D341Med (cell line): ENCODE measurements at places on chromosomes 7 and 10.

- no peak for DNase-seq
These were observed 5.2 kb downstream of the LGI1 start for GRCh38 chr10:93762979-93763391.

DNA sequence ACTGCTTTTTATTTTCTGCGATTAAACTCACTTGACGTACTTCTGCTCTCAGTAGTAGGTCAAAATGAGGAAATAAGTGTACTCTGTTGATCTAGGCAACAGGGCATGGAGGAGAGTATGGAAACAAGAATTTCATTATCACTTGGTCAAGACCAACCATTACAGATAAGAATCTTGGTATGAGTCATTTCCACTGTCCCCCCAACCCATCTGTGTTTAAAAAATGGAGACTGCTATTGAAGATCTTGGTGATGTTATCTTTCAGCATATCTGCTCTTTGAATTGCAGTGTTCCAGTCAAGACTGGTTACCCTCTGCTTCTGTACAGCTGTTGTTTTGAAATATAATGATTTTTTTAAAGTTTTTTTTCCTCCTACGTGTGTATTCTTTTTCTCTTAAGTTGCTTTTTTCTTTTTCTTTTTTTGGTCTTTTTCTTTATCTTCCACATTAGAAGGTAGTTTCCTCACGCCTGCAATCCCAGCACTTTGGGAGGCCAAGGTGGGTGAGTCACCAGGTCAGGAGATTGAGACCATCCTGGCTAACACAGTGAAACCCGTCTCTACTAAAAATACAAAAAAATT lies 11.7 kb downstream of the STAM start:
- DNase-seq: no peak

DNA sequence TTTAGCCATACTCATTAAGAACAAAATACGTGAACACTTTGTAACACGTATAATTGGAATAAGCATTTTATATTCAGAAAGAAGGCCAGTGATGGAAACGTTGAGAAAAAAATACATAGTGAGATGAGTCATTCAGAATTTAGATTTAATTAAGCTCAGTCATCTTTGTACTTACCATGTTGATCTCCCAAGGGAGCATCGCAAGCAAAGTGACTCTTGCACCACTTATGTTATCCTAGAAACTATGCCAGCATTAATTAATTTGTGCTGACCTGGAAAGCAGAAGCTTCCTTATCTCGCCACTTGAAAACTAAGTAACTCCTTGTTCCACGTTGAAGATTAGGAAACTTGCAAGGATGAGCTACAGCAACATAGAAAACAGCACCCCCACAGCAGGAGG lies 9.7 kb upstream of the MPP7 start:
- no peak for DNase-seq

- DNase-seq: no peak
These were observed 22.2 kb upstream of the AKR1E2 start for GRCh38 chr10:4803822-4804221.

DNA sequence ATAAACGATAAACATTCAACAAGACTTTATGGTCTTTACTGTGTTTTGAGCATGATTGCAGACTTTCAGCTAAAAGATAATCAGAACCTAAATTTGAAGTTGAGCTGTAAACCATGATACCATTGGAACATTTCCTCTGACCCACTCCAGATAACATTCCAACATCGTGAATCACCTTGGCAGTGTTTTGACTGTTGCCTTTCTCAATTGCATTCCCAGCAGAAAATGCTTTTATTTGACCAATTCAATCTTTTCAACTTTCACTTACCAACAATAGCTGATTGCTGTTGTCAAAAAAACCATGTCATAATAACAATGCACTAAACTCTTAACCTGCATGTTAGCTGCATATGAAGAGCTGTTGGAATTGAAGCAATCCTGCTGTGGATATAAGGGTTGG lies 165.5 kb downstream of the MDFIC start:
- no peak for DNase-seq

- DNase-seq: no peak
These were observed 115.7 kb upstream of the NANOS1 start for GRCh38 chr10:118913825-118914224.

GRCh38 chr7:120441850-120442249 lies 168.9 kb downstream of the KCND2 start:
- no peak for DNase-seq

GRCh38 chr7:6651851-6652445 lies 14.8 kb downstream of the ZNF316 start:
- DNase-seq: peak; percentile 26

GRCh38 chr7:135772639-135773222 lies 24.1 kb upstream of the FAM180A start:
- no peak for DNase-seq

DNA sequence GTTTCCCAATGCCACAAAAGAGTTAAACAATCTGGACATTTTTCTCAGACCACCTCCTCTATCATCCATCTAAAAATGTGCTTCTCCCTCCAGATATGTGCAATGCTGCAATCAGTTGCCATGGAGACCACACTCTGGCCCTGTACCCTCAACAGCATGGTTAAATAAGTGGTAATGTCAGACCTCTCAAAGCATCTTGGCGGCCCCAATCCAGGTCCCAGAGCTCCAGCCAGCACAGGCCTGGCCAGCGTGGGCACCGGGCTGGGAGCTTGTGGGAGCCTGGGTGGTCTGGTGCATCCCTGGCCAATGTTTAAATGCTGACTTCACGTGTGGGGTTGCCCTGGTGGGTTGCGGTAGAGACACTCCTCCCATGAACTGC lies 362.9 kb upstream of the ZNF32 start:
- no peak for DNase-seq

DNA sequence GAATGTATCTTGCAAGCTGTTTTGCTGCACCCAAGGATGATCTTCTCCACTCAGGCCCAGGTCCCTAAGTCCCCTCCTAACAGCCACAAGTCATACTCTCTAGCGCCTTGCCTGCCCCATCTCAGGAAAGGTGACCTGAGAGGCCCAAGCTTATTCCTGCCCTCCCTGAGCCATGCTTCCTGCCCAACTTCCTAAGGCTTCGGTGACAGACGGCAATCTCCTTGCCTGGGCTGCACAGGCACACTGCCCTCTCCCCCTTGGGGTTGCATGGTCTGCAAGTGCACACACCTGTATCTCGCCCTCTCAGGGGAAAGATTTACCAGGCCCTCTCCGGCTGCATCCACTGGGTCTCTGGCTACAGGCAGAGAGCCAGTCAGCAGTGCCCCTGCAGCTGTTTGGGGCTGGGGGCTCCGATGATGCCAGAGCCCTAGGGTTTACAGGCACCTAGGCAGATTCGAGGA lies 771 bp upstream of the ADIRF start:
- DNase-seq: no peak

DNA sequence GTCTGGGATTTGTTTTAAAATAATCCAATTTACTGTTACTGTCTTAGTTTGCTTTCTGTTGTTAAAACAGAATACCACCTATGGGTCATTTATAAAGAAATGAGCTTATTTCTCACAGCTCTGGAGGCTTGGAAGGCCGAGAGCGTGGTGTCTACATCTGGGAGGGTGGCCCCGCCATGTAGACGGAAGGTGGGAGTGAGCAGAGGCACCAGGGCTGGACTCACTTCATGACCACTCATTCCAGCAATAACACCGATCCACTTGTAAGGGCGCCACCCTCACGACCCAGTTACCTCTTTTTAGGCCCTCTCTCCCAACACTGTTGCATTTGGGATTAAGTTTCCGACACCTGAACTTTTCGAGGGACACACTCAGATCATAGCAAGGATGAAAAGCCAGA lies 36.2 kb upstream of the CFAP46 start:
- DNase-seq: no peak

- DNase-seq: no peak
These were observed 32.1 kb downstream of the LRRC27 start for GRCh38 chr10:132363921-132364593.

GRCh38 chr10:22690614-22691431 lies 23.6 kb downstream of the PIP4K2A start:
- DNase-seq: no peak

DNA sequence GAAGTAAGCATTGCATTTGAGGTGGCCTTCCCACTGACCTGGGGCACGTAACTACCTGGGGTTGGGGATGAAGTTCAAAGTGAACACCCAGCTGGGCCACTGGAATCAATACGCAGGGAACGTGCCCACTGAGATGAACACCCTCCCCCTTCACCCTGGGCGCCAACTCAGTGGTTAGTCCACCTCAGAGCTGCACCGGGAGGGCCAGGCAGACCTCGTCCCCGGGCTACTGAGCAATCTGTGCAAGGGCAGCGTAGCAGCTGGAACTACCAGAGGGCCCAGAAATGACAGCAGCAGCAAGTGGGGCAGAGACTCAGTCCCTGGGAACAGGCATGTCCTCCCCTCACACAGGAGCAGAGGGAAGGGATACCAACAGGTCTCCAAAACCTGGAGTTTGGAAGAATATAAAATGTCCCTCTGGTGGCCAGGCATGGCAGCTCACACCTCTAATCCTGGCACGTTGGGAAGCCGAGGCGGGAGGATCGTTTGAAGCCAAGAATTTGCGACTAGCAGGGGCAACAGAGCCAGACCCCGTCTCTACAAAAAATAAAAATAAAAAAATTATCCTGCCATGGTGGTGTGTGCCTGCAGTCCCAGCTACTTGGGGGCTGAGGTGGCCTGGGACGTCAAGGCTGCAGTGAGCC lies 143.9 kb downstream of the SH3PXD2A start:
- no peak for DNase-seq
